Activated CD4-positive, alpha-beta T cell treated with anti-CD3 and anti-CD28 coated beads for 36 hours (primary cell): ENCODE measurements at places on chromosomes 7 and 10. TPM values are rescaled to one million over a fixed set of nuclear protein-coding genes. Genes with fewer than 3 reads are reported as not detected.

The CASTOR2 gene
- total RNA-seq: 2.5 TPM

The TMEM196 gene
- not detected for total RNA-seq

The NKX1-2 gene
- not detected for total RNA-seq

DNA sequence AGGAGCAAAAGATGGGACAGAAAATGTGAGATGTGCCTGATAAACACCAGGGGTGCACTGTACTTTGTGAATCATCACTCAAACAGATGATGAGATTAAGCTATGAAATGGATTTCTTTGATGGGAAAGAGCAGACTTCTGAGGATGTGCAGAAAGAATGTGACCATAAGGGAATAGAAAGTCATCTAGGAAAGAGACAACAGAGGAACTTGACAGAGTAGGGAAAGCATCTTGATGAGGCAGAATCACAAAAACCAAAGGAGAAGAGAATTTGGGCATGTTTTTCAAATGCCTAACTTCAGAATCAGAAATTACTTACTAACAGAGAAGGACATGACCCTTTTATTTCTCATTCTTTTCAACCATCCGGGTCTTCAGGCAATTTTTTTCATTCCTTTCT, 82.4 kb upstream of the LRRTM3 start:
- no peak overlapping the region for H3K4me3 ChIP-seq
- H3K27ac ChIP-seq: no peak overlapping the region
- no peaks in the 10 kb centered on the region for H3K36me3 ChIP-seq
- H3K4me1 ChIP-seq: no peaks in the 10 kb centered on the region
- H3K27me3 ChIP-seq: no peaks in the 10 kb centered on the region

- H3K4me1 ChIP-seq: peaks cover 48% of the 10 kb centered on the region
- peaks cover 45% of the 10 kb centered on the region for H3K36me3 ChIP-seq
- DNase-seq: peak; percentile 79
- H3K4me3 ChIP-seq: peak within 1 kb of the TSS; percentile 97
- peak within 1 kb of the TSS; percentile 100 for H3K27ac ChIP-seq
Observed at GRCh38 chr10:68332259-68333057, at the start of gene PBLD. Gene PBLD (minus strand): TSS chr10:68332928. CDS start chr10:68306844, 26,084 bp downstream.

GRCh38 chr10:123726836-123727235, 60.7 kb downstream of the GPR26 start:
- no peak overlapping the region for H3K27ac ChIP-seq
- no peaks in the 10 kb centered on the region for H3K4me1 ChIP-seq
- H3K4me3 ChIP-seq: no peak overlapping the region
- H3K27me3 ChIP-seq: no peaks in the 10 kb centered on the region
- H3K36me3 ChIP-seq: no peaks in the 10 kb centered on the region

DNA sequence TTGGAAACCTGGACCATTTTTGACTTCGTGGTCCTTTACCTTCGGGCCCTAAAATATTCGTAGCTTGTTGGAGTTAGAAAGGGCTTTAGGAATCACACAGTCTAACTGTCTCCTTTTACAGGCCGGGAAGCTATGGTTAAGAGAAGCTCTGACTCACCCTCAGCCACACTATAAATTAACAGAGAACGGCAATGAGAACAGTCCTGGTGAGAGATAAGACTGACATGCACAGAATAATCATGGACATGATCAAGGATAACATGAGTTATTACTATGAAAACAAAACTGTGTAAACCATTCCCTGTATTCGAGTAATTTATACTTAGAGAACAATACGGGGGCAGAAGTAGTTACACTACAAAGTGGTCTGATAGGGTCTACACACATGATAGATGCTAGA, 162.5 kb upstream of the MALRD1 start:
- no peaks in the 10 kb centered on the region for H3K27me3 ChIP-seq
- no peak overlapping the region for H3K4me3 ChIP-seq
- H3K4me1 ChIP-seq: no peaks in the 10 kb centered on the region
- no peak overlapping the region for H3K27ac ChIP-seq
- H3K36me3 ChIP-seq: no peaks in the 10 kb centered on the region

DNA sequence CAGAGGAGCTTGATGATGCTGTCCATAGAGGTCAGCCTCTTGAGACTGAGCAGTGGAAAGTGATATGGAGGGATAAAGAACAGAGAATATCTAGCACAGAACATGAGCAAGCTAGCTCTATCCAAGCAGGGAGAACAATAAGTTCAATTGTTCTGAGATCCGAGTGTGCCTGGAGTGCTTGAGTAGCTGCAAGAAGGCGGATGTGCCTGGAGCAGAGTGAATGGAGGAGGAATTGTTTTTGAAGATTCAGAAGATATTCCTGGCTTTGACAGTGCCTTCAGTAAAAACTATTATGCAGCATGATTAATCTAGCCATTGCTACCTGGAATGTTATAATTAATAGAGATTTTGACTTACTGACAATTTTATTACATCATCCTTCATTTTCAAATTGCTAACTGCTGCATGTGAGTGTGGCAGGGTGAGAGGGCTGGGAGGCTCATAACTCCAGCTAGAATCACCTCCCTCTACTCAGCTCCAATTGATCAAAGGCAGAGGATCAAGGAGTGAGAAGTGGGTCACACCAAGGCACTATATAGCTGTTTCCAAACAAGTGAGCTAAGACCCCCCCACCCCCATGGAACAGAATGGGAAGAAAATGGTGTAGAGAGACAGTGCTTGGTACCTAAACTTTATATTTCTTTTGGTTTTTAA, 302.8 kb downstream of the ADRA2A start:
- H3K4me3 ChIP-seq: no peak overlapping the region
- DNase-seq: no peak
- no peaks in the 10 kb centered on the region for H3K36me3 ChIP-seq
- peaks cover 18% of the 10 kb centered on the region for H3K27me3 ChIP-seq
- peaks cover 3% of the 10 kb centered on the region for H3K4me1 ChIP-seq
